Endothelial cell (in vitro differentiated cells): ENCODE measurements at places on chromosomes 7 and 10. TPM values are rescaled to one million over a fixed set of nuclear protein-coding genes. Genes with fewer than 3 reads are reported as not detected.
A peak's percentile ranks its signal among the peaks of the same experiment; 100 is the strongest.

Gene CD36
- total RNA-seq = 3.8 TPM

DNA sequence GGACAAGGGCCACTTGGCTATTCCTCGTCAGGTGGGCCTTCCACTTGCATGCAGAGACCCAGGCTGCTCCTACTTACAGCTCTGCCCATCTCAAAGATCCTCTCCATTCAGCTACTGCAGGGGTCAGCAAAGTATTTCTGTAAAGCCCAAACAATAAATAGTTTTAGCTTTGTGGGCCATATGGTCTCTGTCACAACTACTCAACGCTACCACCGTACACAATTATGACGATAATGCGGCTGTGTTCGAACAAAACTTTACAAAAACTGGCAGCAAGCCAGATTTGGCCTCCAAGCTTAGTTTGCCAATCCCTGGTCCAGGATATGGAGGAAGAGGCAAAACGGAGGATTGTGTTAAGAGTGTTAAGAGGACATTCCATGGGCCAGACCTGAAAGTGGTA, 12.8 kb downstream of the RAB11FIP2 start:
- no peak overlapping the region for H3K4me3 ChIP-seq
- H3K27ac ChIP-seq = no peak overlapping the region
- H3K36me3 ChIP-seq = no peaks in the 10 kb centered on the region
- no peaks in the 10 kb centered on the region for H3K27me3 ChIP-seq

- no peaks in the 10 kb centered on the region for H3K36me3 ChIP-seq
- no peaks in the 10 kb centered on the region for H3K27me3 ChIP-seq
- H3K27ac ChIP-seq = no peak overlapping the region
- no peak for DNase-seq
- H3K4me3 ChIP-seq = no peak overlapping the region
Observed at GRCh38 chr10:17479822-17480221, 25.4 kb upstream of the ST8SIA6 start.

DNA sequence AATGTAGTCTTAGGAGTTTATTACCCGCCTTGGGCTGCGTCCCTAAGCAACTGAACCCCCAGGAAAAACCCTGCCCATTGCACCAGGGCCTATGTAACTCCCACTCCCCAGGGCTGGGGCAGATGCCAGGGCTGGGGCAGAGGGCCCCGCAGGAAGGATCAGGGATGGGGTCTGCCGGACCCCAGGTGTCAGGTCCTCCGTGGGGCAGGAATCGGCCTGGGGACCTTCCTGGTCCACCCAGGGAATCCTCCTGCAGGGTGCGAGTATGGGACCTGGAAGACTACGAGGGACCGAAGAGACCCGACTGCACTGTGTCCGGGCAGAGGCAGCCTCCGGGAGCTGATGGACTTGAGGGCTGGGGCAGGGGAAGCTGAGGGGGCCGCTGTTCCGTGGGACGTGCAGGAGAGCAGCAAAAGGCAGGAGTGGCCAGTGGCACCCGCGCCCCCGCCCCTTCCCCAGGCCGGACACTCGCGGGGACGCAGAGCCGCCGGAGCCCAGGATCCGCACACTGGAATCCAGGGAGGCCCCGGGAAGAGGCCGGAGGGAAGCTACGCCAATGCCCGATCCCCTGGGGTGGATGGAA, 2.5 kb upstream of the ATP5MF start:
- no peak overlapping the region for H3K27ac ChIP-seq
- no peak overlapping the region for H3K4me3 ChIP-seq
- H3K36me3 ChIP-seq = peaks cover 13% of the 10 kb centered on the region
- H3K4me1 ChIP-seq = peaks cover 17% of the 10 kb centered on the region
- peaks cover 9% of the 10 kb centered on the region for H3K27me3 ChIP-seq
- DNase-seq = no peak

- H3K4me3 ChIP-seq = no peak overlapping the region
- H3K27me3 ChIP-seq = peaks cover 7% of the 10 kb centered on the region
- no peak for DNase-seq
Observed at GRCh38 chr10:131724169-131724545, 176.7 kb upstream of the PPP2R2D start.

GRCh38 chr10:70255329-70256299, 22.4 kb upstream of the PPA1 start:
- no peak overlapping the region for H3K27ac ChIP-seq
- H3K4me1 ChIP-seq = no peaks in the 10 kb centered on the region
- no peaks in the 10 kb centered on the region for H3K36me3 ChIP-seq
- no peaks in the 10 kb centered on the region for H3K27me3 ChIP-seq
- no peak for DNase-seq

DNA sequence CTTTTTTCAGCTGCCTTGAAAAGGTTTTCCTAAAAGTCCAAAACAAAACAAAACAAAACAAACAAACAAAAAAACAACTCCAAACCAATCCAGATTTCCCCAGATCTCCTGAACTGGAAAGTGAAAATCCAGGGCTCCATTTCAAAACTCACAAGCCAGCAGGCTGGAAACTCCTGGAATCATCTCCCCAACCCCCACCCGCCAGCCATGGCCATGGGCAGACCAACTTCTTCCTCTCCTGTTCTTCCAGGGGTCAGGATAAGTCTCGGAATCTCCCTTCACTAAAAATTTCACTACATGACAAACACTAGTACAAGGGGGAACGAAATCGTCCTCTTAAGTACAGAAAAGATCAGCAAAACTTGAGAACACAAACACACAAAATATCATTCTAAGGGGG, 40.4 kb downstream of the GNA12 start:
- no peak overlapping the region for H3K27ac ChIP-seq
- peaks cover 5% of the 10 kb centered on the region for H3K27me3 ChIP-seq
- H3K4me3 ChIP-seq = peak overlapping the region; percentile 3
- H3K36me3 ChIP-seq = peaks cover 4% of the 10 kb centered on the region
- no peak for DNase-seq
